Smooth muscle cell of trachea (primary cell): ENCODE measurements at places on chromosomes 16 and 17. TPM values are rescaled to one million over a fixed set of nuclear protein-coding genes. Genes with fewer than 3 reads are reported as not detected.

Gene CCL18
- not detected in 2 replicates for total RNA-seq

Gene CSH2
- total RNA-seq: not detected in 2 replicates

Gene CDC42EP4
- total RNA-seq: 56.6 and 82.0 TPM in 2 replicates

Gene TTLL6
- under 0.01 and 0.58 TPM in 2 replicates for total RNA-seq

Gene KRT36
- total RNA-seq: not detected in 2 replicates

Gene COX4I1
- 399 and 413 TPM in 2 replicates for total RNA-seq

Gene EIF3CL
- 133 and 198 TPM in 2 replicates for total RNA-seq

Gene PMP22
- total RNA-seq: 96.4 and 139 TPM in 2 replicates

Gene OVCA2
- total RNA-seq: 49.6 and 56.9 TPM in 2 replicates

Gene PKMYT1
- 0.83 and 9.9 TPM in 2 replicates for total RNA-seq

Gene LRRC75A
- 1.2 and 4.5 TPM in 2 replicates for total RNA-seq

Gene BAIAP3
- total RNA-seq: 1.5 and 1.9 TPM in 2 replicates

Gene CHRNE
- 0.87 and 1.2 TPM in 2 replicates for total RNA-seq

Gene CBFA2T3
- total RNA-seq: 0.17 TPM in 1 of 2 replicates, not detected in the other

Gene ABI3
- 0.17 TPM in 1 of 2 replicates, not detected in the other for total RNA-seq

Gene SENP3
- 59.2 and 68.1 TPM in 2 replicates for total RNA-seq
